GM19239 (cell line): ENCODE measurements at places on chromosomes 11 and 22.

DNA sequence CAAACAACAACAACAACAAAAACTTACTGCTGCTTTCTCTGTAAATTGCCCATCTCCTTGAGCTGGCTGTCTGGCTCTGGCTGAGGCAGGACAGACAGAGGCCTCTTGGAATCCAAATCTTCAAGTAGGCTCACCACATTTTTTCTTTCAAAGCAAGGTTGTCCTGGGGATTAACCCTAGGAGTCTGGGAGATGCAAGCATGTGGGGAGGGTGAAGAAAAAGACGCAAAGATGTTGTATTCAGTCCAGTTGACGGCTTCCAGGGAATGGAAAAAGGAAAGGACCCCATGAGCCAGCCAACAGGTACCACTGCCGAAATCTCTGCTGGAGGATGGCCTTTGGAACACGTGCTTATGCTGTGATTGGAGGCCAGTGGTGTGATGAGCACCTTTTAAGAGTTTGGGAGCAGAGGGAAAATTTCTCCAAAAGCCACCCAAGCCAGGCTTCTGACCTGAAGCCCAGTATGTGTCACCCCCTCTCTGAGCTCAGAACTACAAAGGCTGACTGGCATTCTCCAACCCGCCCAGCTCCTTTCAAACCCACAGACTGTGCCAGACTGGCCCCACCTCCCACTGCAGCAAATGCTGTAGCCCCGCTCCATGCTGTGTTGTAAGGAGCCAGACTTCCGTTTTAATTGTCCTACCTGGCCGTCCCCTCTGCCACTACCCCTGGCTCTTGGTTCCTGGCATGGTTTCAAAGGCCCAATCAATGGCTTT is 10.8 kb downstream of the BLID start:
- no peak for DNase-seq

DNA sequence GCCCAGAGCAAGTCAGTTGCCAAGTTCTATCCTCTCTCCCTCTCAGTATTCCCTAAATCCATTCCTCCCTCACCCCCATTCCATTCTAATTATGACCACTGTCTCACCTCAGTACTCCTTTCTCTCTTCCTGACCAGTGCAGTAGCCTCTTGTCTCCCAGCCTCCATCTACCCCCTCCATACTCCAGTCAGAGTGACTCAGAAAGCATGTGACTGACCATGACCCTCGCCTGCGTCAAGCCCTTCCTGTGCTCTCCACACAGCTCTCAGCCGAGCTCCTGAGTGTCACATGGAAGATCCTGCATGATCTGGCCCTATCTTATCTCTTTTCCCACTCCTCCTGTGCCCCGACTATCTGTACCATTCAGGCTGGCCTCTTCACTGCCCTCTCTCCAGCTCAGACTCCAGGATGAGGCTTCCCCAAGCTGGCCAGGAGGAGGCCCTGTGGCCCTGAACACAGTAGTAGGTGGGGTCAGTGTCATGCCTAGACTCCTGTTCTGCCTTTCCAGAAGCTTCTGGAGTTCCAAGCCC is 42.6 kb downstream of the NEU3 start:
- no peak for DNase-seq

GRCh38 chr11:56533054-56533740 is 9.9 kb downstream of the OR5M11 start:
- no peak for DNase-seq

- DNase-seq, result no peak
Measured at GRCh38 chr22:25193548-25193947, 6.1 kb upstream of the CRYBB3 start.

DNA sequence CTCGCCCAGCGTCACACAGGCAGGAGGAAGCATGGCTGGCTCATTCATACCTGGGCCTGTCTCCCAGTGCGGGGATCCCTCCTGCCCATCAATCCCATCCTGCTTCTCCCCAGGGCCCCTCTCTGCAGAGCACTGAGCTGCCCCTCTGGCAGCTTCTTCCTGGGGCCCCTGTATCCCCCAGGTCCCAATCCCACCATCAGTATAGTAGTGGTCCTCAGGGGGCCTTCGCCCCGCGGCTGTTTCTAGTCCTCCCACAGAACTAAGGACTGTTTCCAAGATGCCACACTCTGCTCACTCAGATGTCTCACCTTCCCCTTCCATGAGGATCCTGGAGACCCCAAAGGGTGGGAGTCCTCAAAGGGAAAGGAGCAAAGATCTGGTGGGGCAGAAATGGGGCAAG is 97.6 kb downstream of the PDE2A start:
- DNase-seq, result no peak

GRCh38 chr22:33493476-33494205 is 426.6 kb downstream of the LARGE1 start:
- DNase-seq, result no peak

DNA sequence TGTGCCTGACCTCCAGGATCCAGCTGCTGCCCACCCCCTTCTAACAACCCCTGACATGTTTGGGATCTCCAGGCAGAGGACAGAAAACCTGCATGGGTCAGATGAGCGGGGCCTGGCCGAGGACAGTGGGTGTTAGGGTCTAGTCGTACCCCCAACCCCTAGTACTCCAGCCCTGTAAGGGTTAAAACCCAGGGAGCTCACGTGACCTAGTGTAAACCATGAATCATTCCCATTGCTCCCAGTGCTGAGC is 89.1 kb upstream of the CRYBB3 start:
- DNase-seq, result no peak

DNA sequence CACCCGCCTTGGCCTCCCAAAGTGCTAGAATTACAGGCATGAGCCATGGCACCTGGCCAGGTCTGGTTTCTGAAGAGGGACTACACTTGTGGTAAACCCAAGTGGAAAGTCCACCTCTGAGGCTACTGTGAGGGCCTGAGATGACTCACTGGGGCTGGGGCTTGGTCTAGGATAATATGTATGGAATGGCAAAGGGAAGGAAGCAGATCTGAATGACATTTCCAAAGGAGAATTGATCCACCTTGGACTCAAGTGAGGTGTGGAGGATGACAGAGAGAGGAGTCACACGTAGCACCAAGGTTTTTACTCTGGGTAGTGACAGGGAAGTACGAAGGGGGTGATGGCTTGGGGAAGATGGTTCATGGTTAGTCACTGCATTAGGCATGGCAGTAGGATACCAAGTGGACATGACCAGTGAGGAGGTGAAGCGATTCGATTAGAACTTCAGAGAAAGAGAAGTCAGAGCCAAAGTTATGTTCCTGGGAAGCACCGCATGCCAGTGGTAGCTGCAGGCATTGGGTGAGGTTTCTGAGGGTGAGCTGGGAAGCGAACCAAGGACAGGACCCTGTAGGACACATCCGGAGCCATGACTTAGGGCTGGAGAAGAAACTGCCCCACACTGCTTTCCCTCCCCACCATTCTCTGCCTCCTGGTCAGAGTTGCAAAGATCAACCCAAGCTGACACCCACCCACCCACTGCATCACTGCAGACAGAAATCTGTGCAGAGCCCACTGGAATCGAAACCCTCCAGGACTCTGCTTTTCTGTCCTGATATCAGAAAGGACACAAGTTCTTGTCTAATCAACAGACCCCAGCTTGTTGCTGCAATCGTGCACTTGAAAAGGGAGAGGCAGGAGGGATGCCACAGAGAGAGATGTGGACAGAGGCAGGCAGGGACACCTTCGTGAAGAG is 13.0 kb upstream of the BCL9L start:
- no peak for DNase-seq

DNA sequence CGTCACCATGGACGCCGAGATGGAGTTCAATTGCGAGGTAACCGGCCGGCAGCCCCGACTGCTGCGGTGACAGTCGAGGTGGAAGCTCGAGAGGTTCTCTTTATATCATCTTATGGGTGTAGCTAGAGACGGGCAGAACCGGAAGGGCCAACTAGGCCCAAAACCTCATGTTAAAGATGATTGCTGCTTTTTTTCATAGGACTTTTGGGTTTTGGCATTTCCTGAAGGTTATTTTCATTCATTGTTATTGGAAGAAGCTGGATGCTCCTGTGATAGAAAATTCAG is 585 bp downstream of the NF2 start:
- peak; percentile 46 for DNase-seq
